Natural killer cell (primary cell): ENCODE measurements at places on chromosomes 3 and 15.

- DNase-seq: no peak
Observed at GRCh38 chr3:148698190-148698810, 597 bp downstream of the AGTR1 start.

GRCh38 chr15:58010983-58011382, 54.5 kb downstream of the ALDH1A2 start:
- DNase-seq: no peak

GRCh38 chr15:39434751-39435238, 146.1 kb upstream of the THBS1 start:
- no peak for DNase-seq

DNA sequence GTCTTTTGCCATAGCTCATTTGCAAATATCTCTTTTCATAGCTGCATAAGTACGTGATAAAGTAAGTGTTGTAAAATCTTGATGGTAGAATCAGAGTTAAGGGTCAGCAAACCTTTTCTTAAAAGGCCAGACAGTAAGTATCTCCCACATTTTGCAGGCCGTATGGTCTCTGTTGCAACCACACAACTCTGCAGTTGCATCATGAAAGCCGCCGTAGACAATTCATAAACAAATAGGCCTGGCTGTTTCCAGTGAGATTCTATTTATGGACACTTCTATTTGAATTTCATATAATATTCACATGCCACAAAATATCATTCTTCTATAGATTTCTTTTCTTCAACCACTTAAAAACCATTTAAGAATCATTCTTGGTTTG, 248.5 kb downstream of the TLE3 start:
- DNase-seq: no peak

DNA sequence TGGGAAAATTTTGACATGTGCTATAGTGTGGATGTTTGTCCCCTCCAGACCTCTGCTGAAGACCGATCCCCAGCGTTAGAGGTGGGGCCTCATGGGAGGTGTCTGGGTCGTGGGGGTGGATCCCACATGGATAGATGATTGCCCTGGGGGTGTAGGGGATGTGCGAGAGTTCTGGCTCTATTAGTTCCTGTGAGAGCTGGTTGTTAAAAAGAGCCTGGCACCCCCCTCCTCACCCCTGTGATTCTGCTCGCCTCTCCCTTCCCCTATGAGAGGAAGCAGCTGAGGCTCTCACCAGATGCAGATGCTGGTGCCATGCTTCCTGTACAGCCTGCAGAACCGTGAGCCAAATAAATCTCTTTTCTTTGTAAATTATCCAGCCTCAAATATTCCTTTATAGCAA, 67.4 kb downstream of the ATP10A start:
- DNase-seq: no peak

GRCh38 chr15:83892498-83892897, 238.6 kb downstream of the ADAMTSL3 start:
- DNase-seq: no peak
